ENCODE measurements at places on chromosomes 6 and 20.

DNA sequence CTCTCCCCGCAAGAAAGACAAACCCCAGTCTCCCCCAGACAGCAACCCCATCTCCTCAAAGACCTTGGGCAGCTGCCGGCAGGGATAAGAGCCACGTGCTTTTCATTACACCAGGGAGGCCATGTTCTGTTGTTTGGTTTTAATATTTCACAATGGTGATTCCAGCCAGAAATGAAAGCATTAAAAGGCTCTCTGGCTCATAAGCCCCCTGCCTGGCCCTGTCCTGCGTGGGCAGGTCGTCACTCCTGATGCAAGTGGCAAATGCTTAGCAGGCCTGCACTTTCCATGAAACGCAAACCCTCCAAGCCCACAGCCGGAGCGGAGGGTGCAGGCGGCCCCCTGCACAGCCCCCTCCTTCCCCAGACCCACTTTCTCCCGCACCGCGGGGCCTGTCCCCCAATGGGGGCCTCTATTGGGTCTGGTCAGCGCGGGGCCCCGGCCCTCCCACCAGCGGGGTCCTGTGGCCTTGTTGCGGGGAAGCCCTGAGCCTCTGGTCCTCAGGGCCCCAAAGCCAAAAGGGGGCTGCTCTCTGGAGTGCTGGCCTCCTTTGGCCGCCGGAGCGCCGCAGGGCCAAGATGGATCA is 77.2 kb downstream of the TMEM242 start:
- peak; percentile 63 for DNase-seq

DNA sequence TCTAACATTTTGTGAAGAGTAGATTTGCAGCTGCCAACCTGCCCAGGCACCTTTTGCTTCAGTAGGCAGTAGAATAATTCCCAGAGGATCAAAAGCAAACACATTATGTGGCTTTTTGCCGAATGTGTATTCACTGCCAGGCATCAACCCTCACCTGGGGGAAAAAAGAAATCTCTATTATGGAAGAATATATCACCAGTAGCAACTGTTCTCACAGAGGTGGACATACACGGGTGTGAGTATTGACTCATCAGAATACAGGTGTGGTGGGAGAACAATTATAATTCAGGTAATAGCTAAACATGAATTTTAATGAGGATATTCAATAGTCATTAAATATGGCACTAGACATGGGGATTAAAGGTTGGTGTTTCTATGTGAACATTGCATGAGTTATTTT is 910.7 kb downstream of the TFAP2A start:
- no peak for DNase-seq

GRCh38 chr6:154824076-154824475 is 90.9 kb downstream of the SCAF8 start:
- DNase-seq = peak; percentile 27

DNA sequence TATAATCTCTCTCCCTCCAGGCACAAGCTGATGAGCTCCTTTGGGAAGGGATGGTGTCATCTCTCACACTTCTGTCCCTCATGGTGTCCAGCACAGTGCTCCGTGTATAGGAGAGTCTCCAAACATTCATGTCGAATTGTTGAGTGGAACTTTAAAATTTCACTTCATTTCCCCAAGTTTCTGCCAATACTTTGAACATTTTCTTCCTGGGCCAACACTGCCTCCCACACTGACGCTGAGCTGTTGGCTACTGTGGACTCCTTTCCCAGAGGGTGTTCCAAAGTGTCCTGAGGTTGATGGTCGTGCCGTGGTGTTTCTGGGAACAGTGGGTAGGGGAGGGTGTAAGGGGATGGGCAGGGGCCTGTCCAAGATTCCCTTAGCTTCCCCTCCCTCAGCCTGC is 122.7 kb downstream of the TIAM2 start:
- no peak for DNase-seq

DNA sequence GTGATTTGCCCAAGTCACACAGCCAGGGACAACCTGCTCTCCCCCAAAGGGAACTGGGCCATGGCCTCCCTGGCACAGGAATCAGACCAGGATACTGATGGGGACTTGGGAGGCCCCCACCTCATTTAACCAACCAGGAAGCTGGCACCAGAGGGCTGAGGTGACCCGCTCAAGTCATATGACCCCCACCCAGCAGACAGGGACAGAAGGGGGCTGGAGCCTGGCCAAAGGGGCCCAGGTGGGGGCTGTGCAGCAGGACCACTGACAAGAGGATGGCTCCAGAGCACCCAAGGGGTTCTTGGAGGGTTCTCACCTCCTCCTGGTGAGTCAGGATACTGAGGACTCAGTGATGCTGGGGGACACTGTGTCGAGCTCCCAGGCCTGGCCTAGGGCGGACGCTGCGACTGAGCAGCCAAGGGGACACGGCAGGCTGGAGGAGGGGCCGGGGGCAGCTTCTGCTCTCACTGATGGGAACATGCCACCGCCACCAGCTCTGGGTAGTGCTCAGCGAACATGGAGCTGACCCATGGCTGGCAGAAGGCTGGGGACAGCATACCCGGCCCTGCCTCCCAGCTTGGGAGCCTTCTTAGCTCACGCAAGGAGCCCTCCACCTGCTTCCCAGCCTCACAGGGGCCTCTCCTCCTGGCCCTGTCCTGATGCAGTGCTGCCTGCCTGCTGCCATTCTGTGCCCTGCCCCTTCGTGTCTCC is 1.2 kb downstream of the CST7 start:
- no peak for DNase-seq

DNA sequence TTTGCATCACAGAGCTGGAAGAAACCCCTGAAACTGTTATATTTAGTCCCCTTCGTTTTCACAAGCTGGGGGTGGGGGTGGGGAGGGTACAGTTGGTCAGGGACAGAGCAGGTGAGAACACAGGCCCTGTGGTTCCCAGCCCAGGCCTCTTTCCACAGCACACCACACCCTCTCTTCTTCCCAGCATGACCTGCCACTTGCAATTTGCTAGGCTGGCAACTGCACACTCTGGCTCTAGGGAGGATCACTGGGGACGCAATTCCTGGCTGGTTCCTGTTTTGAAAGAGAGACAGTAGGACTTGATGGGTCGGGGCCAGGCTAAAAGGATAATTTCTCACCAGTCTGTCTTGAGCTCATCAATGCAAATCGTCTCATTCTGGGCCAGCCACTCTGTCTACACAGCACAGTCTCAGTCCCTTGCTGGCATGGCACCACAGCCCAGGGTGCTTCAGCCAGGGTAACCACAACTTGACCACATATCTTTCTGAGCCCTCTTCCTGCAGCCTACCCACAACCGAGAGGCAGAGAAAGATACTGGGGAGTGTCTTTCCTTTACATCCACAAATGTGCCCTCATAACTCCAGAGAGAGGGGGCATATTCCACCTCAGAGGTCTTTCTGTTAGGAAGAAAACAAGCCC is 41.7 kb upstream of the EMILIN3 start:
- DNase-seq = no peak

- DNase-seq = no peak
These were observed 132.9 kb upstream of the PMEPA1 start for GRCh38 chr20:57842720-57843119.

GRCh38 chr6:120869397-120869796 is 464.9 kb downstream of the TBC1D32 start:
- DNase-seq = no peak

GRCh38 chr6:156902782-156903181 is 125.6 kb downstream of the ARID1B start:
- DNase-seq = no peak

DNA sequence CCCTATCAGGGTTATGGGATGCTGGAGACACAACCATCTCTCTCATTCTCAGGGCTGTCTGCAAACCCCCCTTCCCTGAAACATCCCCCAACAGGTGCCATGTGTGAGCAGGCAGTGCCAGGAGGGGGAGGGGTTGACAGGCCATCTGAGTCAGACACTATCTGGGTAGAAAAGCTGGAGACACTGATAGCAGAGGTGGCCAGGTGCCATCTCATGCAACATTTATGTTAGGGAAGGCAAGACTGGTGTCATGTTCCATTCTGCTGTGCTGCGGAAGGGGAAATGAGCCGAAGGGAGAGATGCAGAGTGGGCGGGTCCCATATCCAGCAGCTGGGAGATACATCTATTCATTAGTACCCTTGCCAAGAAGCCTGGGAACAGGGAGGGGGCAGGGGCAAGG is 3.5 kb downstream of the LHFPL5 start:
- no peak for DNase-seq

DNA sequence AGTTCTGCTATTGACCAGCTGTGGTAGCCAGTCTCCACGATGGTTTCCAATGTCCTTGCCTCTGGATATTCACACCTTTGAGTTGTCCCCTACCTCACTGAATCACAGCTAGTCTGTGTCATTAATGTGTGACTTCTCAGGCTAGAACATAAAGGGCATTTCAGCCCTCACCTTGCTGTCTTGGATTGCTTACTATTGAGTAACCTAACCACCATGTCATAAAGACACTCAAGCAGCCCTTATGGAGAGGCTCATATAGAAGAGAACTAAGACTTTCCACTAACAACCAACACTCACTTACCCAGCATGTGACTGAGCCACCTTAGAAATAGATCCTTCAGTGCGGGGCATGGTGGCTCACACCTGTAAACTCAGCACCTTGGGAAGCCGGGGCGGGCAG is 19.1 kb upstream of the ABCC10 start:
- no peak for DNase-seq

- peak; percentile 14 for DNase-seq
These were observed 32.2 kb upstream of the HEY2 start for GRCh38 chr6:125717120-125717731.

GRCh38 chr20:1015181-1015580 is 13.1 kb upstream of the RSPO4 start:
- DNase-seq = no peak

DNA sequence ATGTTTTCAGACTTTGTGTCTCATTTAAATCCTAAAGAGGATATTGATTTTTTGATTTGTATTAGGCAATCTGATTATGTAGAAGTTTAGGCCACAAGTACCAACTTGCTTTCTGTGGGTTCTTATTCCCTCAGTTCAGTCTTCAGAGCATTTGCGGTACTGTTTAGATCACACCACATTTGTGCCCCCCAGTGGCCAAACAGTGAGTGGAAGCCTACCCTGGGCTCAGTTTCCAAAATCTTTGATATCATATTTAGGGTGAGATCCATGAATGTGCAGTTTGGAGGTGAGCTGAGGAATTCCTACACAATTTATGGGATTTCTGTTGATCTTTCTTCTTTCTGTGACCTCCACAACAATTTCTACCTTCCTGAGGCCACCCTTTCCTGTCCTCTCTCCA is 92.3 kb upstream of the FUT9 start:
- DNase-seq = no peak

DNA sequence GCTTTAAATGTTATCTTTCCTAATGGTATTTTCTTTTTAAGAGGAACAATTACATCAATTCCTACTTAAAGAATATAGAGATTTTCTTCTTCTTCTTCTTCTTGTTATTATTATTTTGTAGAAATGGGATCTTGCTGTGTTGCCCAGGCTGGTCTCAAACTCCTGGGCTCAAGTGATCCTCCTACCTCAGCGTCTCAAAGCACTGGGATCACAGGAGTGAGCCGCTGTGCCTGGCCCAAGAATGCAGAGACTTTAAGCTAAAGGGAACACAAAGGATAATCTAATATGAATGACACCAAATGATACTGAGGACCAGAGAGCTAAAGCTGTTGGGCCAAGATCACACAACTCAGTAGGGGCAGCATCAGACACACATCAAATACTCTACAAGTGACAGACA is 87.4 kb upstream of the FOXQ1 start:
- DNase-seq = no peak

DNA sequence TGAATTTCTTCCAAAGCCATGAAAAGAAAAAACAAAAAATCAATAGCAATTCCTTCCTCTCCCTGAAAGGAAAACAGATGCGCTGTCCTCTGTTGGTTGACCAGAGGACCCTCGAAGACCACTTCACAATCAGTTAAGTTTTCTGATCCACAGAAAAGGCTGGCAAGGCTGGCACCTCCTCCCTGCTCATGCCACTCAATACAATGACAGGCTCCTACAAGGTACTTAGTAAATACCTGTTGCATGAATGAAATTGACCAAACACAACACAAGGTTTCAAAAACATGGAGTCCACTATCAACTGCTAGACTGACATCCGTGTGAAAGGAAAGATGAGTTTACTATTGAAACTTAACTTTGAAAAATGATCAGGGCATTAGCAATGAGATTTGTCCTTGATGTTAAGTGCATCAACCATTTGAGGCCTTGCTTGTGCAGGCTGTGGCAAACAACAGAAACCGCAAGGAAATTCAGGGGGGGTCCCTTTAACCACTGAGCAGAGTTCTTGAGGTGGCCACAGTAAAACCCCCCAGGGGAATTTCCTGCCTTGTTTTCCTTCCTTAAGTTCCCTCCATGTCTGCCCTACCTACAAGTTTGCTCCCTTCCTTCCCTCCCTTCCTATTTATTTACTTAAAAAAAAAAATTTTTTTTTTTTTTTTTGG is 27.9 kb upstream of the RTF2 start:
- DNase-seq = peak; percentile 45

- DNase-seq = peak; percentile 61
These were observed 43.2 kb upstream of the SRF start for GRCh38 chr6:43127877-43128276.

DNA sequence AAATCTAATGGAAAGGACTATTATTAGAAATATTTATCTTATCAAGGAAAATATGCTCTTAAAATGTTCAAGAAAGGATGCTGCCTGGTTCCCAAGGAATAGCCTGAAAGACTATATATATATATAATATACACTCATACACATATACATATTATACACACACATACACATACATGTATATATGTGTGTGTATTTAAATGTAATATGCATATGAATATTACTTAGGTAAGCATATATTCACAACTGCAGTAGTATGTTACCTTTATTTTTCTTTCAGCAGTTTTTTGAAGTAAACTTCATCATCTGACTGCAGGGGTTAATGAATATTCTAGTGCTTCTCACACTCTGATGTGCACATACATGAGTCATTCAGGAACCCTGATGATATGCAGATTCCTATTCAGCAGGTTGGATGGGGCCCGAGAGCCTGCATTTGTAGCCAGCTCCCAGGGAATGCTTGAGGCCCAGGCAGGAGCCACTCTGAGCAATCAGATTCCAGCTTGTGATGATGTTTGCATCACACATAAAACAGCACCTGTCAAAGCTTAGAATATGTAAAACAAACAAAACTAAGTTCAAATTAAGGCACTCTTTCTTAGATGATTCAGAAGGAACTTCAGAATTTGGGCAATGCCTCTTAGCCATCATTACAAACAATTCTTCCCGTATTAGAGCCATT is 16.1 kb downstream of the MYLK4 start:
- DNase-seq = no peak

- DNase-seq = peak; percentile 12
These were observed at the start of gene EYA2 for GRCh38 chr20:46894579-46894958. EYA2 (plus strand) TSS chr20:46894843; CDS start chr20:46990011, 95,168 bp downstream.

- DNase-seq = no peak
These were observed 33.3 kb downstream of the ITCH start for GRCh38 chr20:34396408-34396807.
